IgD-negative memory B cell (primary cell): ENCODE measurements at places on chromosomes 5 and 9. TPM values are rescaled to one million over a fixed set of nuclear protein-coding genes. Genes with fewer than 3 reads are reported as not detected.

Gene LHFPL2
- polyA plus RNA-seq: 9.1 TPM

Gene NEURL1B
- polyA plus RNA-seq: not detected

Gene C9orf153
- 0.14 TPM for polyA plus RNA-seq

Gene PCDHGA7
- not detected for polyA plus RNA-seq

Gene SPAAR
- not detected for polyA plus RNA-seq

Gene CNTFR
- polyA plus RNA-seq: not detected

Gene C9orf50
- not detected for polyA plus RNA-seq

Gene ANKRD31
- polyA plus RNA-seq: 0.10 TPM

Gene FAM78A
- 18.3 TPM for polyA plus RNA-seq

Gene LYSMD3
- 8.2 TPM for polyA plus RNA-seq

Gene SV2C
- polyA plus RNA-seq: not detected

Gene ADCY2
- not detected for polyA plus RNA-seq

Gene RBM18
- 19.0 TPM for polyA plus RNA-seq

Gene DMGDH
- 0.70 TPM for polyA plus RNA-seq

Gene RALGDS
- polyA plus RNA-seq: 16.9 TPM

Gene SPINK4
- not detected for polyA plus RNA-seq

Gene ZCCHC9
- polyA plus RNA-seq: 11.9 TPM

Gene SEMA4D
- 35.3 TPM for polyA plus RNA-seq

Gene CCDC180
- not detected for polyA plus RNA-seq

Gene CERCAM
- 0.34 TPM for polyA plus RNA-seq

Gene GPR150
- polyA plus RNA-seq: 0.66 TPM

Gene ZNF462
- not detected for polyA plus RNA-seq

Gene HACD4
- 4.4 TPM for polyA plus RNA-seq

Gene ADAMTS2
- polyA plus RNA-seq: not detected

Gene OSMR
- polyA plus RNA-seq: not detected

Gene SLC6A18
- not detected for polyA plus RNA-seq

Gene MAMDC2
- not detected for polyA plus RNA-seq

Gene PCA3
- not detected for polyA plus RNA-seq

Gene TBC1D2
- 5.3 TPM for polyA plus RNA-seq

Gene IFNA21
- polyA plus RNA-seq: not detected

Gene GLDC
- polyA plus RNA-seq: 1.0 TPM

Gene CCIN
- polyA plus RNA-seq: 0.64 TPM

Gene NTRK2
- not detected for polyA plus RNA-seq

Gene CCL27
- not detected for polyA plus RNA-seq

Gene PALM2AKAP2
- 0.18 TPM for polyA plus RNA-seq

Gene C6
- not detected for polyA plus RNA-seq

Gene TMEM38B
- polyA plus RNA-seq: 38.5 TPM

Gene PCDHGA3
- polyA plus RNA-seq: 0.23 TPM

Gene ZFP2
- 1.0 TPM for polyA plus RNA-seq

Gene PRLR
- not detected for polyA plus RNA-seq

Gene GCNT4
- 0.08 TPM for polyA plus RNA-seq

Gene NMUR2
- polyA plus RNA-seq: not detected

Gene MEIKIN
- not detected for polyA plus RNA-seq

Gene IFNB1
- polyA plus RNA-seq: not detected

Gene PCDHB9
- 0.31 TPM for polyA plus RNA-seq

Gene ATP10B
- polyA plus RNA-seq: 1.0 TPM

Gene GGTA1
- not detected for polyA plus RNA-seq

Gene RLN2
- polyA plus RNA-seq: 5.1 TPM

Gene LCNL1
- not detected for polyA plus RNA-seq

Gene TLX3
- not detected for polyA plus RNA-seq

Gene BRINP1
- not detected for polyA plus RNA-seq

Gene ARHGEF39
- polyA plus RNA-seq: 0.64 TPM

Gene SLC6A3
- not detected for polyA plus RNA-seq
